ENCODE measurements at places on chromosomes 12 and 14.

DNA sequence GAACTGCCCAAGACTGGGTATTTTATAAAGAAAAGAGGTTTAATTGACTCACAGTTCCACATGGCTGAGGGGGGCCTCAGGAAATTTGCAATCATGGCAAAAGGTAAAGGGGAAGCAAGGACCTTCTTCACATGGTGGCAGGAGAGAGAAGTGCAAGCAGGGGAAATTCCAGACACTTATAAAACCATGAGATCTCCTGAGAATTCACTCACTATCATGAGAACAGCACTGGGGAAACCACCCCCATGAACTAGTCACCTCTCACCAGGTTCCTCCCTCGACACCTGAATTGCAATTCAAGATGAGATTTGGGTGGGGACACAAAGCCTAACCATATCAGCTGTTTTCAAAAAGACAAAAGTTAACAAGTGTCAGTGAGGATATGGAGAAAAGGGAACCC is 112.6 kb downstream of the FOXA1 start:
- no peak for DNase-seq

DNA sequence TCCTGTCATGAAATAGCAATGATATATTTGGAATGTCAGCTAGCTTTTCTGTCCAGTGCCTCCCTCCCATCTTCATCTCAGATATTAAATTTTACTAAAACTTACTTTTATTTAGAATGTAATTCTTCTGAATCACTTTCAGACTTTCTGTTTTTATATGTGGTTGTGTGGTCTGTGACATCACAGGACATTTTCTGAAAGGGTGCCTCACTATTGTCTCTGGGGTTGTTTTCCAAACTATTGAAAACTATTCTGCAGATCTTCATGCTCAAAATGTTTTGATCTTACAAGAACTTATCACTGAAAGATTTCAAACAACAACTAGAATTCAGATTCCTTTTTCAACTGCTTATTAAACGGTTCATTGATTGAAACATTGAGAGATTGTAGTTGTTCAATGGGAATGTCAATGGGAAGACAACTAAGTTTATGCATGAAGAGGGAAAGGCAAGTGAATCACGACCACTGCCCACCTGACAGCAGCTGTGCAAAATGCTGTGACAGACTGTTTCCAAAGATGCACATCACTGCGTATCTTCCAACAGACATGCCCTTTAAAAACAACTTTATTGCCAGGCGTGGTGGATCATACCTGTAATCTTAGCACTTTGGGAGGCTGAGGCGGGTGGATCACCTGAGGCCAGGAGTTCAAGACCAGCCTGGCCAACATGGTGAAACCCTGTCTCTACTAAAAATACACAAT is 51.3 kb downstream of the KLRG1 start:
- no peak for DNase-seq

GRCh38 chr14:104766256-104766862 is 13.4 kb downstream of the SIVA1 start:
- no peak for DNase-seq

- DNase-seq, result no peak
These were observed 1.0 kb downstream of the DNAJC14 start for GRCh38 chr12:55828357-55828756.

DNA sequence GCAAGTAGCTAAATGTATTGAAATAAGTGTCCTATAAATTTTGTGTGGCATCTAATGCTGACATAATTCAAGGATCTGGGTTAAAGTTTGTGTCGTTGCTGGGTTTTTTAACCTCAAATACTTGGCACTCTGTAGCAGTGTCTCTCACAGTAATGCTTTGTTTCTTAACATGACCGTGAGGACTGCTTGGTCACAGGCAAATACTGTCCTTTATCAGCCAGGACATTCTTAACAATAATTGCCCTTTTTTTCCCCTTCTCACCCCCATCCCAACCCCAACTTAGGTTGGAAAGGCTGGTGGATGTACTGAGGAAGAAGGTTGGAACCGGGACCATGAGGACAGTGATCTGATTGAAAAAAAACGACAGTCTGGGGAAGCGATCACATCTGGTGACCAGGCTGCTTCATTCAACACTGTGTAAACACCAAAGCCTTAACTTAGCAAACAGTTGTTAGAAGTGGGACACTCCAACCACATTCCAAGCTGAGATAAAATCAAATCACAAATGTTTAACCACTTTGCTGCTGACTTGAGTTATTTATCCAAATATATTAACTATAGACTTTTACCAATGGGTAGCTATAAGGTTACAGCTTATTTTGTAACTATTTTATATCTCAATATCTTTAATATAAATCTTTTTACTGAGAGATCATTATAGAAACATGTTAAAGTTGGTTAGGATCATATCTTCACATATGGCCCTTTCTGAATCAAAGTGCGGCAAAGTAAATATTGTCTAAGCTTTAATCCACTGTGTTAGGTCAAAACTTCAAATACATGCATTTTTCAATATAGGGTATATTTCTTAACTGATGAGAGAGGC is 48.2 kb downstream of the FOXA1 start:
- DNase-seq, result no peak

DNA sequence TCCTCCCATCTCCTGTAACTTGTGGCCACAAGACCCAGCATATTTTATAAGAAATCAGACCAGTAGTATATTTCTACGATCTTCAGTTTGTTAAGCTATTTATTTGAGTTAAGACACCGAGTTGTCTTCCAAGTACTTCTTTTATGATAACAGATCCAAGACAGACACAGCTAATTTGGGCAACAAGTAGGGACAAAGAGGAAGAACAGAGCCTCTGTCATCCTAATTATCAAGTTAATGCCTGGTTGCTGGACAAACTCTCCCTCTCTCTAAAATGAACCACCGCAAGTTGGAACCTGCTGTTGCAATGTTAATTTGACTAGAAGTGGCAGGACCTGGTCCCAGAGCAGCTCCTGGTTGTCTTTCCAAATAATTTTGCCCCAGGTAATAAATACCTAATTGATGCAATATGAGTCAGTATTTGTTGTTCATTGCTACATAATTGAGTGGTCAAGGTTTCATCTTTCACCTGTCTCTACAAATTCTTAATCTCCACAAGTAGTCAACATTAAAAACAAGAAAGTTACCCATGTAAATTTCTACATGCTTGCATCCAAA is 323.7 kb downstream of the PAWR start:
- no peak for DNase-seq

DNA sequence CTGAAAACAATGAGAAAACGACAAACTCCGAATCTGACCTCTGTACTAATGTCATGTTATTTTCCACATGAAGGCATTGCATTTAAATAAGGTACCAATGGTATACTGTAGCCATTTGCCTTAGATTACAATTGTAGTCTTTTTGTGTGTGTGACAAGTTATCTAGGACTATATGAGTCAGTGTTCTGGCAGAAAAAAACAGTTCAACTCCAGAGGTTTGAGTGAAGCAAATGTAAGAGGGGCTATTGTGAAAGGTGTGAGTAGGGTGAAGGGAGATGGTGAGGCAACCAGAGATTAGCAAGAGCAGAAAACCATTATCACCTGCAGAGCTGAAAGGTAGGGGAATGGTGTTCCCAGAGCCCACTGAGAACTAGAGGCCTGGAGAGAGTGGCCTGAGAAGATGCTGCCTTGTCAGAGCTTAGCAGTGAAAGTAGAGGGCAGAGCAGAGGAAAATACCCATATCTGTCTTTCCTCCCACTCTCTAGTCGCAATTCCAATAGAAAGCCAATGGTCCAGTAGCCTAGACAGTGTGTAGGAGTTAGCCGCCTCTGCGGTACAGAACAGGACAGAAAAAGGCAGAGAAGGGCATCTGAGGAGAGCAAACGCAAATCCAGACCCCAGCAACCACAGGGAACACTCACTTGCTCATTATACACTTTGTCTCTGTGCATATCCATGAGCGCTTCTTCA is 112.2 kb downstream of the DYRK2 start:
- no peak for DNase-seq

GRCh38 chr14:73878436-73878835 is 8.2 kb upstream of the ZNF410 start:
- no peak for DNase-seq

GRCh38 chr14:23358042-23358441 is 5.4 kb upstream of the SLC22A17 start:
- no peak for DNase-seq

DNA sequence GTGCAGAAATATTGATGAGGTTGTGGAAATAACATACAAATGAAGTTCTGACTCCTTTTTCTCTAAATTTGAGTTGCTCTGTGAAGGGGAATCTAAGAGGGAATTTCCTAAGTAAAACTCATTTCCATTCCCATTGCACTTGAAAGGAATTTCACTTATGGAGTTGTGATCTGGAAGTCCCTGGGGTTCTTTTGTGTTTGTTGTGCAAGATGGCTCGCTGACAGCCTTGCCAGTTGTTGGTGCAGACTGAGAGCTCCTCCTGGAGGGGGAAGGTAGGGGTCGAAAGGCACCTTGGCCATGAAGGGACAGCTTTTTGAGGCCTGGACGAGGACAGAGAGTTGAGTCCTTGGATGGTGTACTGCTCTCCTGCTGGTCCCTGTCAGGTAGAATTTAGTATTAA is 72.0 kb downstream of the C12orf56 start:
- DNase-seq, result no peak

DNA sequence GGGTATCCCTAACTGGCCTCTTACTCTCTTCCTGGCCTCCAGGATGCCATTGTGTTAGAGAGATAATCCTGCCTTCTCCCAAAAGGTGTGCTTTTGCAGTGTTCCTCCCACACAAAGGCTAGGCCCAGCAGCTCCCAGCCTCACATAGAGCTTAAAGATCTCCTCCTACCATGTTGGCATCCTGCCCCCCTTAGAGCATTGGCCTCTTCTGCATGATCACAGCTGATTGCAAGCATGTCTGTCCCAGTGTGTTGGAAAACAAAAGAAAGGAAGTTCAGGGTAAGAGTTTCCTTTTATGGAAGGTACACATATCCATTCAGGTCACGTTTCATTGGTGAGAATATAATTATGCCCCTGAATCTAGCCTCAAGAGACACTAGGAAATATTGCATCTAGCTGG is 405.4 kb downstream of the TMTC2 start:
- no peak for DNase-seq
